Posterior cingulate gyrus (tissue), 11 donors: ENCODE measurements at places on chromosomes 12 and 14.

DNA sequence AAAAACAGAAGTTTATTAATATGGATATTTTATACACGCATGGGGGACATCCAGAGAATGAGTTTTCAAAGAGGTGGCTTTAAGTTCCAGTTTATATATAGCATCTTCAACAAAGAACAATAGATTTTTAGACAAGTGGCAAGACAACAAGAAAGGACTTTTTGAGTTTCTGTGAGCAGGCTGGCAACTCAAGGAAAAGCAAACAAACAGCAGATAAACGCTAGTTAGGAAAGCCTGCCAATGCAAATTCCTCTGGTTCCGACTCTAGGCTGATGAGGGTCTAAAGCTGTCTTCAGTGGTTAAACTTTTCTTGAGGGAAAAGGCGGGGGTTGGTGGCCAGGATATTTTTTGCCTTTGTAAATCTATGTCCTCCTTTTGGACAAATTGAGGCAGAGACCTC is 78.4 kb upstream of the EEA1 start:
- no peak for DNase-seq

DNA sequence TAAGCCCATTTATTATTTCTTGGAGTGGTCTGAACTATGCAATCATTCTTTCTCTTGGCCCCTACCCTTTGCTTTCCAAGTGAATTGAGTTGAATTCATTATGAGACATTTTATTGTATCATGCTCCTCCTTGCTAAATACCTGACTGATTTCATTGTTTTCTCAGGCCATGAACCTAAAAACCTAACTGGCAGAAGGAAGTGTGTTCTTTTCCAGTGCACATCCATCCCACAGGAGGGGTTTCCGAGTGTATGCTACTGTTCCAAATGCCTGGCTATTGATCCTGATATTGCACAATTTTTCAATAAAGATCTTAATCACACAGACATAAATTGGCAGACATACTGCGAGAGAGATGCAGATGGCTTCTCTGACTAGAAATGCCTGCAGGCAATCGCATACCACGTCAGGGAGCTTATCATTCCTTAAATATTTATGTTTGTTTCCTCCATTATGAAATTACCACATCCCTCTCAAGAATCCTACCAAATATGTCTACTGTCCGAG is 162.2 kb upstream of the EGLN3 start:
- no peak for DNase-seq

GRCh38 chr12:121439715-121440114 is 39.8 kb downstream of the RNF34 start:
- no peak for DNase-seq

GRCh38 chr12:122834921-122835749 is at the start of gene HIP1R:
Gene HIP1R, plus strand, starts transcription at chr12:122835457. Its CDS starts 94 bp downstream, at chr12:122835551.
- DNase-seq, result peak; percentile 93

DNA sequence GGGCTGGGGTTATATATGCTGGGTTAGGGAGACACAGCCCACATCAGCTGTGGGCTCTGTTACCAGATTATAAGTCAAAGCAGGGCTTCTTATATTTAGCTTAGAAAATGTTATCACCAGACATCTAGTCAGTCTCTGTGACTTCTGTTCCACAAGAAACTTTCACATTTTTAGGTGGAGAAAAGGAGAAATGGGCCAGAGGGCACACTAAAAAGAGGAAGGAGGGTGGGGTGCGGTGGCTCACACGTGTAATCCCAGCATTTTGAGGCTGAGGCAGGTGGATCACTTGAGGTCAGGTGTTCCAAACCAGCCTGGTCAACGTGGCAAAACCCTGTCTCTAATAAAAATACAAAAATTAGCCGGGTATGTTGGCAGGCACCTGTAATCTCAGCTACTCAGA is 28.0 kb upstream of the SLC38A1 start:
- no peak for DNase-seq

- DNase-seq, result no peak
Observed at GRCh38 chr12:130919086-130919485, 34.6 kb upstream of the ADGRD1 start.

- DNase-seq, result no peak
Observed at GRCh38 chr14:64610049-64610746, 60.4 kb downstream of the PPP1R36 start.

DNA sequence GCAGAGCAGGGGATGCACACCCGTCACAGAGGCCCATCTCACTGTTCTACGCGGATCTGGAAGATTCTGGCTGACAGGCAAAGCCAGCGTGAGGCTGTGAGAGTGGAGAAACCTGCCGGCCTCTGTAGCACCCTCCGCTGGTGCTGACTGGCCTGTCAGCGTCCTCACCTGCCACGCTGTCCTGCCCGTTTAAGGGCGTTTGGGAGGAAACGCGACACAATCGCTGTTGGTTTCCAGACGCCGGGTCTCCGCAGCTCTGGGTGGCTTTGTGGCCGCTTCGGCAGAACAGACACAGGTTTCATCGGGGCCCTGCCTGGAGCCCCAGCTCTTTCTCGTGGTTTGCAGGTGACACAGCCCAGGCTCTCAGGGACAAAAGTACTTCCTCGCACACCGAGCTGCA is 70.6 kb downstream of the NOC4L start:
- no peak for DNase-seq

DNA sequence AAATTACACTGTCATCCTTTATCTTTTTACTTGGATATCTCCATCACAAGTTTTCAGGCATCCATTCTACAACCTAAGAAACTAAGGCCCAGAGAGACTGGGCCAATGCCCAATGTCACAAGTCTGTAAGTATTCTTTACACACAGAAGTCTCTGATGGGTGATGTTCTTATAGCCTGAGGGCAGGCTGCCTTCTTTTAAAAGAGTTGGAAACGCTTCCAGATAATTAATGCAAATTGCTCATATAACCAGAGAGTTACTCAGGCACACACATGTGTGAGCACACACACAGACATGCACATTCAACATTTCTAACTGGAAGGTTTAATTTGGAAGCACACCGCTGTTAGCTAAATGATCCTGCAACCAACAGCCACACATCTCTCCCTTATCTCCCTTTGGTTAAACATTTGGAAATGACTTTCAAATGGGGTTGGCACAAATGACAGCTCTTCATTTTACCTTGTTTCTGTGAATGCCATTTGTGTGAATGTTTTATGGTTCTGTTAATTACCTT is 160.8 kb upstream of the TMPO start:
- DNase-seq, result no peak
